ENCODE measurements at places on chromosomes 13 and 19. TPM values are rescaled to one million over a fixed set of nuclear protein-coding genes. Genes with fewer than 3 reads are reported as not detected.

Gene PDE4A
- total RNA-seq = 30.2 TPM

Gene DCLK1
- total RNA-seq = 47.4 TPM

Gene CYP2A7
- not detected for total RNA-seq

DNA sequence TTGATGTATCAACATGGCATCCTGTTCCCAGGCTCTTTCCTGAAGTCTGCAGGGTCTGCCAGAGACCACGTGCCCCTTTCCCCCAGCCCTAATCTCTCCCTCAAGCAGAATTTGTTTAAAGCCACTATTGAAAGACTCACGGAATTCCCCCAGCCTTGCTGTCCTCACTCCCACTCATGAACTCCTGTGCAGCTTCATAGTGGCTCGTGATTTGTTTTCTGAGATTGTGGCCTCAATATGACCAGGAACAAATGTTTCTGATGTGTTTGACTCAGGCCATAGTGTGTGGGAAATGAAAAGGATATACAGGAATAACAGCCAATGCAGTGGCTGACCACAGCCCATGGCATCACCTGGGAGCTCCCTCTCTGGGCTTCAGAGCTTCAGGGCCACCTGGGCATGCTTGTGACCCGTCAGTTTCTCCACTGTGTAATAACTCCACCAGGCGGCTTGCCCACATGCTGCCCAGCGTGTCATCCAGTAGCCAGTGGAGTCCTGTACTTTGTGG is 8.1 kb upstream of the SERPINE3 start:
- no peak overlapping the region for H3K27ac ChIP-seq
- no peaks in the 10 kb centered on the region for H3K27me3 ChIP-seq
- H3K4me1 ChIP-seq = no peaks in the 10 kb centered on the region

- no peak overlapping the region for H3K27ac ChIP-seq
- no peaks in the 10 kb centered on the region for H3K4me1 ChIP-seq
- no peaks in the 10 kb centered on the region for H3K36me3 ChIP-seq
- peak; percentile 87 for DNase-seq
- H3K4me3 ChIP-seq = no peak overlapping the region
Measured at GRCh38 chr19:50556282-50557008, 11.8 kb downstream of the LRRC4B start.

GRCh38 chr13:45474584-45475454 is 10.1 kb downstream of the COG3 start:
- H3K27me3 ChIP-seq = no peaks in the 10 kb centered on the region
- no peak overlapping the region for H3K27ac ChIP-seq
- peaks cover 9% of the 10 kb centered on the region for H3K4me1 ChIP-seq
- H3K4me3 ChIP-seq = no peak overlapping the region
- H3K36me3 ChIP-seq = no peaks in the 10 kb centered on the region
